Cerebellar nuclear complex (tissue), 1 donor: ENCODE measurements at places on chromosomes 12 and 14.

GRCh38 chr12:130132831-130133511 is 29.3 kb upstream of the FZD10 start:
- no peak for DNase-seq

GRCh38 chr14:72303930-72304329 is 371.7 kb downstream of the RGS6 start:
- DNase-seq: no peak

GRCh38 chr14:31229009-31229408 is 21.4 kb upstream of the HECTD1 start:
- no peak for DNase-seq

DNA sequence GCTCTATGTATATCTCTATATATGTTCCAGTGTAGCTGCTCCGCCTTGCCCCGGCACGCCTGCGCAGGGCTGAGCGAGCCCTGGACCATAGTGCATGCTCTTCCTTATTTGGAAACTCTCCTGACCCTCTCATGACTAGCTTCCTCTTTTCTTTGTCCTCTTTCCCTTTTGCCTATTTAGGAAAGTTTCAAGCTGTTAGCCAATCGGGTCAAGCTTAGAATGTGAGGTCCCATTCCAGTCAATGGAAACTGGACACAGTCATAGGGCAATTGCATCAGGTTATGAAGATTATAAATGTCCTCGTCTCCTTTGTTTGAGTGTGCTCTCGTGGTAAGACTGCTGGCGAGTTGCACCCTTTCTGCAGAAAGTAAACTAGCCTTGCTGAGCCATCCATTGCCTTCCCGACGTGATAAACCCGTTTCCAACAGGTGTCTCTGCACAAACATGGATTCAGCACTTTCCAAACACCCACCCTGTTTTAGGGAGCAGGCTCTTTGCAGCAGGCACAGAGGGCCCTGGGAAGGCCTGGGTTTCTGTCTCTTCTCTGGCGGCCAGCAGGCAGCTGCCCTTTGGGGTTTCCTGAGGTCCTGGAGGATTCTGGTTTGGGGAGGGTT is 30.9 kb downstream of the CCDC92 start:
- DNase-seq: no peak

- no peak for DNase-seq
Observed at GRCh38 chr12:15754233-15754632, 35.0 kb downstream of the EPS8 start.

DNA sequence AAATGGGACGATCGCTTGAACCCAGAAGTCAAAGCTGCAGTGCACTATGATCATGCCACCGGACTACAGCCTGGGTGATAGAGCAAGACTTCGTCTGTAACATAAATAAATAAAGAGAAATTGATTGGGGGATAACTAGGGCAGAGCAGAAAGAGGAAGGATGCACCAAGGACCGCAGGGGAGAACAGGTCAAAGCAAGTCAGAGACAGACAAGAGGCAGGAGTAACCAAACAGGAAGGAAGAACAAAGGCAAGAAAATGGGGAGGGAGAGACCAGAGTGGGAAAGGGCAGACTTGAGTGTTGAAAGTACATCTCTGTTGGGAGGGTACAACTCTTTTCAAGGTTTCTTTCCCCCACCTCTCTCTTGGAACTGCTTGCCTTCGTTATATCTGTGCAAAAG is 50.8 kb upstream of the ELK3 start:
- no peak for DNase-seq

GRCh38 chr14:97022741-97023140 is 225.6 kb downstream of the VRK1 start:
- DNase-seq: no peak

DNA sequence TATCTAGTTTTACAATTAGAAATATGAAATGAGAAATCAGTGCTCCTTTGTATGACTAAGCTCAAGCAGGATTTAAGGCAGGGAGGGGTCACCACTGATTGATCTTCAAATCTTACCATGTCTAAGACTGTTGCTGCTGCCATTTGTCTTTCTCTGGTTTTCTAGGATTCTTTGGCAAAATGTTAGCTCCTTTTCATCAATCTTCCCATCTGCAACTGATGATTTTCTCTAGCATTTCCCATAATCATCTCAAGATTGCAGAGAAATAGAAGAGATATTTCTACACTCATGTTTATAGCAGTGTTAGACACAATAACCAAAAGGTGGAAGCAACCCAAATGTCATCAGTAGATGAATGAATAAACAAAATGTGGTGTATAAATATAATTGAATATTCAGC is 175.0 kb downstream of the RAD51B start:
- no peak for DNase-seq

GRCh38 chr12:100959481-100959880 is 164.9 kb downstream of the ANO4 start:
- no peak for DNase-seq

GRCh38 chr12:28024231-28024995 is 51.9 kb upstream of the PTHLH start:
- no peak for DNase-seq

GRCh38 chr12:43988838-43989560 is 153.1 kb downstream of the TMEM117 start:
- no peak for DNase-seq

DNA sequence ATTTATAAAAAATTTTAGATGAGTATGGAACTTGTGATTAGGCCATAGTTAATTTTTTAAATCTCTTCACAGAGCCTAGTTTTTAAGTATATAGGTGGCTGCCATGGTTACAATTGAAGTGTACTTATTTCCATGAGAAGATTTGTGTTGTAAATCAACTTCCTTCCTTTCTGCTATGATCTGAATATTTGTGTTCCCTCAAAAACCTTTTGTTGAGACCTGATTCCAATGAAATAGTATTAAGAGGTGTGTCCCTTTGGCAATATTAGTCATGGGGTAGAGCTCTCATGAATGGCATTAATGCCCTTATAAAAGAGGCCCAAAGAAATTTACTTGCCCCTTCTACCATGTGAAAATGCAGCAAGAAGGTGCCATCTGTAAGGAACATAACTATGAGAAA is 28.8 kb downstream of the ETNK1 start:
- DNase-seq: no peak

- no peak for DNase-seq
Observed at GRCh38 chr14:104222396-104223036, 84.1 kb downstream of the KIF26A start.

DNA sequence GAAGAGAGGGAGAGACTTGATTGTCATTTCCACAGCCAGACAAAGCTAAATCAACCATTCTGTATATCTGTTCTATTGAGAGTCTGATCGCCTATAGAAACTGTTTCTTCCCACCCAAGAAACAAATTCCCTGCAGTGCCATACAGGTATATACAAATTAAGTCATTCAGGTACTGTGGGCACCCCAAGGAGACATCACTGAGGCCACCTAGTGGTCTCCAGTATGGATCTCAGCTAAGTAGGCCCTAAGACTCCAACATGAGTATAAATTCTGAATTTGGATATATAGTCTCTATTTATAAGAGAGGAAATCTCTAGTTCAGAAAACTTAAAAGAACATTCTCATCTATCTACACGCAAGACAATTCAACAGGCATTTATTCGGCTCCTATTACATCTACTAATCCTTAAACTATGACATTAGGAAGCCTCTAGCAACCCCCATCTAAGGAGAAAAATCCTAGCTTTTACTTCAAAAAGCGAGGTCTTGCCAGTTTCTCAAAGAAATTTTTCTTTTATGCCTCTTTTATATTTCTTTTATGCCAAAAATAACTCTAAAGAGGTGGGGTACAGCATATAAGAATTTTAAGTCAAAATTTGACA is 62.6 kb downstream of the DCAF5 start:
- DNase-seq: no peak

GRCh38 chr14:66804141-66804540 is 296.2 kb downstream of the GPHN start:
- no peak for DNase-seq

GRCh38 chr14:26765768-26766520 is 168.1 kb upstream of the NOVA1 start:
- no peak for DNase-seq

GRCh38 chr14:93343797-93344196 is 3.2 kb upstream of the COX8C start:
- DNase-seq: no peak

- no peak for DNase-seq
Observed at GRCh38 chr12:71070416-71071128, 87.2 kb downstream of the TSPAN8 start.

GRCh38 chr12:61871485-61871810 is 388.8 kb upstream of the USP15 start:
- DNase-seq: no peak

- no peak for DNase-seq
Observed at GRCh38 chr14:67514650-67515385, 18.3 kb upstream of the PLEKHH1 start.

- DNase-seq: no peak
Observed at GRCh38 chr14:90398315-90398839, 1.5 kb downstream of the CALM1 start.

GRCh38 chr12:6084261-6084968 is 40.1 kb downstream of the VWF start:
- no peak for DNase-seq

DNA sequence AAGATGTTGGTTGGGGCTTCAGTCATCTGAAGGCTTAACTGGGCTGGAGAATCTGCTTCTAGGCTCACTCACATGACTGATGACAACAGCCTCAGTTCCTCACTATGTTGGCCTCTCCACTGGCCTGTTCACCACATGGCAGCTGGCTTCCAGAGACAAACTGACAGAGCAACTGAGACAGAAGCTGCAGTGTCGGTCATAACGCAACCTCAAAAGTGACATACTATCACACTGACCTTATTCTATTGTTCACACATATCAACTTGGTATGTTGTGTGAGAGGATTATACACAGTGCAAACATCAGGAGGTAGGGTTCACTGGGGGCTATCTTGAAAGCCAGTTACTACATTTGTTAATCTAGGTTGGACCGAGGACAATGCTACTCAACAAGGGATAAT is 92.9 kb downstream of the PAWR start:
- DNase-seq: no peak

DNA sequence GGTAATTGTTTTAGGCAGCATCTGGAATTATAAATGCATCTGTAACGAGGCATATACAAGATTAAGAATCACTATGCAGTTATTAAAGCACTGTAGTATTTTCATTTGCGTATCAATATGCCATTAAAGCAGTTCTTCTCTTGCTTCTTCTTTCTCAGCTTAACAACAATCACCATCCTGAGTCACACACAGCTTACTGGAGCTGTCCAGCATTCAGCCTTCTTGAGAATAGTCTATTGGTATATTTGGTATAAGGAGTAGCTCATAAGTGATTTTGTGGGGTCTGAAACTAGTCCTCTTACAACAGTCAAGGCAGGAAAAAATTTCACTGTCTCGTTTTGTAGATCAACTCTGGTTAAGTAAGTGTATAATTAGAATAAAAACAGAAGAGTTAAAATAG is 523.0 kb upstream of the FOXG1 start:
- DNase-seq: no peak

GRCh38 chr12:6771091-6771495 is 1.2 kb upstream of the LAG3 start:
- no peak for DNase-seq

- no peak for DNase-seq
Observed at GRCh38 chr12:48827513-48828096, 9.3 kb downstream of the CACNB3 start.

DNA sequence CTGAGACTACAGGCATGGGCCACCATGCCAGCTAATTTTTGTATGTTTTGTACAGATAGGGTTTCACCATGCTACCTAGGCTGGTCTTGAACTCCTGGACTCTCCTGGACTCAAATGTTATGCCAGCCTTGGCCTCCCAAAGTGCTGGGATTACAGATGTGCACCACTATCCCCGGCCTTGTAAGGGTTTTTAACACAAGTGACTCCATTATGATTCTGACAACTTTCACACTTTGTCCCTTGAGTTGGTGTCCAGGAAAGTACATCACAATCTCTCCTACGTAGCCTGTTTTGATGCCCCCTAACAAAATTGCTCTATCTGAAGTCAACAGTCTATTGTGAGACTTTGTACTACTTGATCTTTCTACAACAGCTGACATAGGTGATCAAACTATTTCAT is 11.4 kb upstream of the METAP2 start:
- no peak for DNase-seq

GRCh38 chr12:130988751-130989150 is 35.0 kb downstream of the ADGRD1 start:
- no peak for DNase-seq

GRCh38 chr12:50723865-50724264 is 40.0 kb upstream of the ATF1 start:
- no peak for DNase-seq

GRCh38 chr14:52124791-52125684 is 56.2 kb upstream of the NID2 start:
- DNase-seq: no peak

GRCh38 chr14:63840981-63841380 is 11.8 kb upstream of the SYNE2 start:
- DNase-seq: no peak

DNA sequence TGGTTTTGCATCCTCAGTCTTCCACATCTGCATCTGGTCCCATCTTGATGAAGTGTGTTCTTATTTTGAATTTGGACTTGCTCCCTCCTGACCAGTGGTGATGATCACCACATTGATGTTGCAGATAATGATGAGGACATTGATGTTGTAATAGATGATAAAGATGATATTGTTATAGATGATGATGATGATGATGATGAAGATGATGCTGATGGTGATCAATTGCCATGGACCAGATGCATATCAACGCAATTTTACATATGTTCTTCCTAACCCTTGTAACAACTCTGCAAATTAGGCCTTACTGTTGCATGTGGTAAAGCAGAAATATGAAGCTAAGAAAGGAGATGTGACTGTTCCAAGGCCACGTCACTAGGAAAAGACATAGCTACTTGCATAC is 380.3 kb upstream of the TBX3 start:
- no peak for DNase-seq

DNA sequence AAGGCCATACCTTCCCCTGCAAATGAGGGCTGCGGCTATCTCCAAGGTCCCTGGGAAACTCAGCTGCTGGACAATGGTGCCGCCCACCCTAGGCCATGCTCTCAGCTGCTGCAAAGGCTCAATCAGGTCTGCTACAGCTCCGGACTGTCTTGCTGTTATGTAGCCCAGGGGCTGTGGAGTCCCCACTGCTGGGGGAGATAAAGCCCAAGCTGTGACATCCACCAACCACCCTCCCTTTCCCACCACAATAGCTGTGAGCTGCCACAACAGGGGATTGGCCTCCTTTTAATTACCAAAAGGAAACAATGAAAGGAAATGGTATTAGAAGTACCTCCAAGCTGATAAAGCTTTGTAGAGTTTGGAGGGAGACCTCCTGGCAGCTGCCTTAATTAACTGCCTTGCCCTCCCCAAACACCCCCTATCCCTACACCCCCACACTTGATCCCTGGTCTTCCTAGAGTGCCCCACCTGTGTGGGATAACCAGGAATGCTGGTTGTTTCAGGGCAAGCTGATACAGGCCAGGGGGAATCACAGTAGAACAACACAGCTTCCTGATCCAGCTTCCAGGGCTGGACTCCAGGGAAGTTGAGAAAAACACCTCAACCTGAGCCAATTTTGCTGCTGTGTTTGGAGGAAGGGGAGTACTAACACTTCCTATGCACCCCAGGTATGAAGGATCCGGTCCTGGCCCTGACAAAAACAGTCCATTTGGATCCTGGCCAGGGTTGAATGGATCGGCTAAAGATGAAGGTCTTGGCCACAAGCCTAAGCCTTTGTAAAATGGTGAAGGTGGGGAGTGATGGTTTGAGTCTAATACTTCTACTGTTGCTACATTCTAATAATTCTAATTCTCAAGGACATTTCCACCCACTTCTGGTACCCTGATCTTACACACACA is at the start of gene VWF:
TSS of gene VWF (minus strand) at position 260 of the 899 bp plus-strand sequence. CDS start 1,474 bp downstream, outside the sequence.
- no peak for DNase-seq
